Stromal cell of bone marrow (primary cell): ENCODE measurements at places on chromosomes 12 and 14.
A peak's percentile ranks its signal among the peaks of the same experiment; 100 is the strongest.

- no peak for DNase-seq
Observed at GRCh38 chr12:106801830-106802533, 27.5 kb downstream of the RIC8B start.

- no peak for DNase-seq
Observed at GRCh38 chr14:59057551-59057950, 130.9 kb upstream of the DAAM1 start.

DNA sequence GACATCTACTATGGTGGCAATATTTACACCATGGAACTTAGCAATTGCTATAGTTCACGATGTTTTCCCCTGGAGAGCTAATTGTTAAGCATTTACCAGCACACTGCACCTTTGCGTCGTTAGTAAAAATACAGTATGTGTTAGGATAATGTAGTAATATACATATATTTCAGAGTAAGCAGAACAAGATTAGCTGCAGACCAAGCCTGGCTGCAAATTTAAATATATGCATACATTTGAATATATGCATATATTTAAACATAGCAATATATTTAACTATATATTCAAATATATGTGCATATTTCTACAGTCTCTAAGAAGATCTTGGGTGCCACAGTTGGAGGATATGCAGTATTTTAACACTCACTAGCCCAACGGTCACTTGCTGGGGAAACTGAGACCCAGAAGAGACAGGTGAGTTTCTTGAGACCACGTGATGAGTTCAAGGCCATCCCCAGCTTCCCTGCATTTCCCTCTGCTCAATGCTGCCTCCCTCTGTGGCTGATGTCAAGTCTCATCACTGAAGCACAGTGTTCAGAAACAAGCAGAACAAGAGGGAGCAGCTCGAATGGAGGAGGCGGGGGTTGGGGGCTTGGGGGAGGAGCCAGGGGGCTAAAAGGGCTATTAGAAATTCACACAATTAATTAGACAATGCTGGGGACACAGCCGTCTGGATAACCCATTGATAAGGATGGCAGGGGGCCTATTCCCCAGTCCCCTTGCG lies 708.0 kb downstream of the MED13L start:
- no peak for DNase-seq

DNA sequence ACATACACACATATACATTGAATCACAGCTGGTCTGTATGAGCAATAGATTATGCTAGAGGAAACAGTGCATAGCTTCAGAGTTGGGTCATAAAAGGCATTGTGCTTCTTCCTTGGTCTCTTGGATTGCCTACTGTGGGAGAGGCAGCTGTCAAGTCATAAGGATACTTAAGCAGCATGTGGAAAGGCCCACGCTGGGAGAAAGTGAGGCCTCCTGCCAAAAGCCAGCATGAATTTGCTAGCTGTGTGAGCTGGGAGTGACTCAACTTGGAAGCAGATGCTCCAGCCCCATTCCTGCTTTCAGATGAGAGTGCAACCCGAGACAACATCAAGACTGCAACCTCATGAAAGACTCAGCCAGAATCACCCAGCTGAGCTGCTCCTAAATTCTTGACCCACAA lies 311.9 kb upstream of the TBX3 start:
- no peak for DNase-seq

- DNase-seq, result no peak
Observed at GRCh38 chr12:106878804-106879203, 76.9 kb upstream of the TMEM263 start.

GRCh38 chr14:35878272-35879150 lies 52.4 kb downstream of the BRMS1L start:
- peak; percentile 74 for DNase-seq

DNA sequence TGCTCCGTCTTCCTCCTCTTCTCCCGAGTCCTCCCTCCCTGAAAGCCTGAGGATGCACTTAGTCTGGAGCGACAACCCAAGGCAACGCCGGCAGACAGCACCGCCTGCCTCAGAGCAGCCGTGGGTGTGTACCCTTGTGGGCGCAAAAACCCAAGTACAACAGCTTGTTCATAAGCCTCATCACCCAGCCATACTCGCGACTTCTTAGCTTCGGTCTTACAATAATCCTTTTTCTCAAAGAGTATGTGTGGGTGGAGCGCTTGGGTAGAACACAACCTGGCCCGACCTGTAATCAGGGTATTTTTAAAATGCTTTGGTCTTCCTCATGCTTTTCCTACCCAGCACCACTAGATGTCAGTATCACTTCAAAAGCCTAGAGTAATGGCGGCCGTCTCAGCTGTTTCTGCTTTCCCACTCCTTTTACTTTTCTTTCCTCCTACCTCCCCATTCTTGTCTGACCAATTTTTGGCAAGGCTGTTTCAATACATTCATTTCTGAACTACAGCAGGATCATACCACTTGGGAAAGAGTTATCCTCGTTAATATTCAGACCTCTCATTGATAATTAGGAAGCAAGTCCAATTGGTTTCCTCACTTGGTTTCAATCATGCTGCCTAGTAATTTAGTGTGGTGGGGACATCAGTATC lies 198.9 kb downstream of the EPS8 start:
- no peak for DNase-seq
